ENCODE measurements at places on chromosomes 1 and 21.

GRCh38 chr1:70495370-70495769 lies 84.3 kb downstream of the CTH start:
- peak; percentile 25 for DNase-seq

- DNase-seq = no peak
Measured at GRCh38 chr1:230919207-230919606, 50.9 kb upstream of the C1orf198 start.

DNA sequence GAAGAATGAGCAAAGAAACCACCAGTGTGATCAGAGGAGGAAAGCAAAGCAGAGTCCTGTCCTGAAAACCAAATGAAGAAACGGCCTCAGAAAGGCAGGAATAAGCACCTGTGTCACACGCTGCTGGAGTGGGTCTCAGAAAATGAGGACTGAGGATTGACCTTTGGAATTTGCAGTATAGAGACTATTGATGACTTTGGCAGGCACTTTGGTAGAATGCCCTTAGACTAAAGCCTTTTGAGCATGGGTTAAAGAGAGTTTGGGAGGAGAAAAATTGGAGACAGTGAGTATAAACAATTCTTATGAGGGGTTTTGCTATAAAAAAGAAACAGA lies 43.2 kb downstream of the HENMT1 start:
- DNase-seq = no peak

DNA sequence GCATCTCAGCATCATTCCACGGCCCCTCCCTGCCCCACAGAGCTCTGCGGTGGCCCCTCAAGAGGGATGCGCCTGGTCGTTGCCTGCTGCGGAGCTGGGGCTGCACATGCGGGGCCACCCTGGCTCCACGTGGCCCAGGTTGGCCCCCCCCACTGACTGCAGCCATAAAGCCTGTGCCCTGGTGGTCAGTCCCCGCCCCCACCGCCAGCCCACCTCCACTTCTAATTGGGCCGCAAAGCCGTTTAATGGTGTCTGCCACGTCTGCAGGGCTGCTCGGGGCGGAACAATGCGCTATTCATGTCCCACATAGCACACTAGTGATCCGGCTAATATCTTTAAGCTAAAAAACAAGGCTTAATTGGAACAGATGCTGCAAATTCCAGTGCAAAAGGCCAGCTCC lies 33.5 kb upstream of the ACTRT2 start:
- no peak for DNase-seq

DNA sequence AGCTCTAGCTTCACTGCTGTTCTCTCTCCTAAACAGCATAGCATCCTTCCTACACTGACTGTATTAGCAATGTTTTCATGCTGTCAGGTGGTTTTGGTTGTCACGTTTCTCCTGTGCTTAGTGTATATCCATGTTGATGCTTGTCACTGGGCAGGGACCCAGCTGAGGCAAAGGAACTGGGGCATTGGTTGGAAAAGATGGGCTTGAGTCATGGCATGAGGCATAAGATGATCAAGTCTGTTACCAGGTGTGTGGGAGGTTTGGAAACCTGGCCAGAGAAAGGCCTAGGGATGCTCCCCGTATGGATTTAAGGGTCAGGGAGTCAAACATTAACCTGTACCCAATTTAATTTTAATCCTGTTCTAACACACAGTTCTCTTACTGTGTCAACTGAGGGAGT lies 69.6 kb downstream of the OSBPL9 start:
- no peak for DNase-seq

GRCh38 chr21:26170471-26171257 lies at the start of gene APP:
Gene APP (minus strand): TSS chr21:26170770. CDS start chr21:26170620, 150 bp downstream.
- peak; percentile 75 for DNase-seq

DNA sequence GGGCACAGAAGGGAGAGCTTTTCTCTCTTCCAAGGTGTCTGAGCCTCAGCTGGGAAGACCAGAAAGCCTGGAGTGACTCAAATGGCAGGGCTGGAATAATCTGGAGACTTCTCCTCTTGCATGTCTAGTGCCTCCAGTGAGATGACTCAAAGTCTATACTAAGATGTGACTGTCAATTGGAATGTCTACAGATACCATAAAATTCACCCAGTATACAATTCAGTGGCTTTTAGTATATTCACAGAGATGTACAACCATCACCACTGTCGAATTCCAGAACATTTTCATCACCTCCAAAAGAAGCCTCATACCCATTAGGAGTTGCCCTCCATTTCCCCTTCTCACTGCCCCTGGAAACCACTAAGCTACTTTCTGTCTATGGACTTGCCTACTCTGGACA lies 47.9 kb upstream of the CNN3 start:
- DNase-seq = no peak

- DNase-seq = no peak
Measured at GRCh38 chr1:39842030-39842678, 41.1 kb downstream of the TRIT1 start.

DNA sequence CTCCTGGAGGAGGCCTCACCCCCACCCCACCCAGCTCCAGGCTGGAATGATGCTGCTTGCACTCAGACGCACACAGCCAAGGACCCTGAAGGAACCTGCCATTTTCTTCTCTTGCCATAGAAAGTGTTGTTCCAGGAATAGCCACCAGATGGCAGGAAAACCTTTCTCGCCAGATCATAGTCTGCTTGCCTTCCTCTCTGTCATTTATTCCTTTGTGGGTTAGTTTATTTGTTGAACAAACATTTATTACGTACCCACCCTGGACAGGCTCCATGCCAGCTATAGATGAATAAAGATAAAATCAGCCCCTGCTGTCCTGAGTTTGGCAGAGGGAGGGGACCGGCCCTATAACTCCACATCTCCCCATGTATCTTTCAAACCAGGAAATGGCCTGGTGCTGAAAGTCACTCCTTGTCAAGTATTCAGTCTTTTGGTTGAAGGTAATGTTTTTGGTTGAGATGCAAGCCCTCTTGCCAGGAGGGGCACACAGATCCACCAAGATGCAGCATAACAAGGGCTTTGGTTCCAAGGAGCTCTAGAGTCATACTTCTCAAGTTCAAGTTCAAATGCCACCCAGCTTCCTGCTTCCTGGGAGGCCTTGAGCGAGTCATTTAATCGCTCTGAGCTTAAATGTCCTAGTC lies 7.0 kb upstream of the KCNC4 start:
- DNase-seq = peak; percentile 69

DNA sequence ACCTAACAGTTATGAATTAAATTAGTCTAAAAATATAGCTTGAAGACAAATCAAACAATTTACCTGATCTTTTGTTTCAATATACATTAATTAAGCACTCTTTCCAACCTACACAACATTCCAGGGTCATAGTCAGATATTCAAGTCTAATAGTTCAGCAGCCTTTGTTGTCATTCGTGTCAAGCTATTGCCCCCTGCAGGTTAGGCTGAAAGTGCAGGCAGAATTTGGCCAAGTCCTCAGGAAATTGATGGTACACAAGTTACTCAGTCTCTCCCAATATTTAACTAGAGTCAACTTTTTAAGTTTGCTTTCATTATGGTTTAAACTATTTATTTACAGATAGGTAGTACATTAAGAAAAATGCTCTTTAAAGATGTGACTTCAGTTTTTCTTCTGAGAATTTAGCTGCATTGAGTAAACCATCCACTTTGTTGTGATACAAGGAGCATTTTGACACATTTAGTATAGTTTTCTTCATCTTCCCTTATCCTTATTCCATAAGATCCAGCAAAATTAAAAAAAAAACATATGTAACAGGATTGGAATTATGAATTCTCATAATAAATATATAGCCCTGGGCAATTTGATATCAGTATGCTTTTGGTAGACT lies 130.3 kb upstream of the DPYD start:
- DNase-seq = peak; percentile 79

DNA sequence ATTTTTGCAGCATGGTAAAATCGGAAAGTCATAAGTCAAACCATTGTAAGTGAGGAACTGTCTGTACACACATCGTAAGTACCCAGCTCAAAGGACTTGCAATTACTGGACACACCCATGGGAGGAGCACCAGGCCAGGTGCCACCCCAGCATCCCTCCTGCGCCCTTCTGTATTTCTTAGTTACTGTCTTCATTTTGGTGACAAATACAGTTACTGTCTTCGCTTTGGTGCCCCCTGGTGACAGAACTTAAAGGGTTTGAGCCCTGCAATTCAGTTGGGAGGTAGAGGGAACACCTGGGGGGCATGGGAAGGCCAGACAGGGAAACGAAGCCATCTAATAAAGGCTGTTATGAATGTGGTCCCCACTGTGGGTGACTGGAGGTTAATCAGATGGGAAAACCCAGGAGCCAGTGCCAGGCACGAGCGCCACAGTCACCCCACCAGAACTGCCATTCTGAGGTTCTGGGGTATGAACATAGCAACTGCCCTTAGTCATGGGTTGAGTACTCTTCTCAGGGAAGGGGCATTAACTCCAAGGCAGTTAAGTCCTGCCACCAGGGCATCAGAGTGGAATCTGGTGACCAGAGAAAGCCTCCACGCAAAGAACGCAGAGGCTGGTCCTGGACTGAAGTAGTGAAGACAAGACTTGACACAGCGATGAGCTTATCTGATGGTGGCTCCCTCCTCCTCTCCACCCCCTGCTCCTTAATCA lies 612.9 kb downstream of the PTPRU start:
- DNase-seq = peak; percentile 45

- no peak for DNase-seq
Measured at GRCh38 chr1:41015897-41016470, 5.5 kb downstream of the SLFNL1 start.

GRCh38 chr1:178931858-178932551 lies 61.1 kb upstream of the ANGPTL1 start:
- no peak for DNase-seq

DNA sequence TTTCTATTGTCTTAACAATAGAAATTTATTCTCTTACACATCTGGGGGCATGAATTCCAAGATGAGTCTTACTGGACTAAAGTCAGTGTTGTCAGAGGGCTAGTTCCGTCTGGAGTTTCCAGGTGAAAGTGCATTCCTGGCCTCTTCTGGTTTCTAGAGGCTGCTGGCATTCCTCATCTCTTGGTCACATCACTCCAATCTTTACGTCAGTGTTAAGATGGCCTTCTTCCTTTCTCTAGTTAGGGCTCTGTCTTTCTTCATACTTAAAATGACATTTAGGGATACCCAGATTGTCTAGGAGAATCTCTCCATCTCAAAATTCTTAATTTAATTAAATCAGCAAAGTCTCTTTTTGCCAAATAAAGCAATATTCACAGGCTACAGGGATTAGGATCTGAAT lies 13.3 kb upstream of the PDC start:
- no peak for DNase-seq

DNA sequence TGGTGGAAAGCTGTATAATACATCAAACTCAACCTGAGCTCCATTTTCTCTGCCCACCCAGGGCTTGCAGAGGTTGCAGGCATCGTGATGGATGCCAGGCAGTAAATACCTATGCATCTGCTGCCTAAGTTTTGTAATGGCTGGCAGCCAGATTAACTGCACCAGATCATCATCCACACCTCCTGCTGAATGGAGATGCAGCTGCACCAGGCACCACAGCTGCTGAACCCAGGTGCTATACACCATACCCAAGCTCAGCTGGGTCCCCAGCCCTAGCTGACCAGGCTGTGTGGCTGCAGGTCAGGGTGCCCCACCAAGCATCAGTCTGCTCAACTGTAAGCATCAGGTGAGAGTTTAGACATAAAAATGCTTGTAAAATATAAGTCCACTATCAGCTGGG lies 6.7 kb upstream of the SNAPIN start:
- DNase-seq = no peak

GRCh38 chr1:17550729-17551584 lies 11.5 kb downstream of the ARHGEF10L start:
- DNase-seq = peak; percentile 73

DNA sequence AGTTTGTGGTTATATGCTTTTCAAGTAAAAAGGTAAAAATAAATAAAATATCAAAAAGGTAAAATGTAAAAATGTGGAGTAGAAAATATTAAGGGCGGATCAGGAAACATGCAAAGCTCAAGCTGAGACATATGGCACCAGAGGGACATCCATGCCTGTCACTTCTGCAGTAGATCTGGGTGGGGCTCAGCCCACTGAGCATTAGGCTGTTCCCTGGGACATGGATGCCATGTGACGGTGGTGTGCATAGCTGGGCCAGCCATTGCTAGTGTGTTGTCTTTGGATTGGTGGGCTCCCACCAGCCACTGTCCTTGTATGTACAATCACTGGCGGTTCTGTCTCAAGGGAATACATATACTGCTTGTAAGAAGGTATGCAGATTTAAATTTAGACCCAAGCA lies 3.0 kb downstream of the TTC13 start:
- peak; percentile 3 for DNase-seq

GRCh38 chr1:198798923-198799386 lies 160.1 kb downstream of the PTPRC start:
- DNase-seq = no peak

- DNase-seq = no peak
Measured at GRCh38 chr1:225479996-225480720, 52.3 kb upstream of the LBR start.

DNA sequence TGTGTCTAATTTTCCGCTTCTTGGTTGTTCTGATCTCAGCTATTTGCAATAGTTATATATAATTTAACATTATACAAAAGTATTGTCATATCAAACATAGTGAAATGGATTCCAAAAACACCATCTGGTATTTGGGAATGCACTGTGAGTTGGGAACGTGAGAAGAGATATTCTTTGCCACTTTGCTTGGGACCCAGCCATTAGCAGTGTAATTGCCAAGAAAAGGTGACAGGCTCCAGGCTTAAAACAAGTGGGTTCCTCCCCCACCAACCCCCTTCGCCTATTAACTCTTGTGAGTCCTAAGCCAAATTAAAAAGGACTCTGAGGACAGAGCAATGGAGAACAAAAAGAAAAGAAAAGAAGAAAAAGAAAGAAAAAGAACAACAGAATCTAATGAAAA lies 186.7 kb upstream of the NFIA start:
- DNase-seq = peak; percentile 95

DNA sequence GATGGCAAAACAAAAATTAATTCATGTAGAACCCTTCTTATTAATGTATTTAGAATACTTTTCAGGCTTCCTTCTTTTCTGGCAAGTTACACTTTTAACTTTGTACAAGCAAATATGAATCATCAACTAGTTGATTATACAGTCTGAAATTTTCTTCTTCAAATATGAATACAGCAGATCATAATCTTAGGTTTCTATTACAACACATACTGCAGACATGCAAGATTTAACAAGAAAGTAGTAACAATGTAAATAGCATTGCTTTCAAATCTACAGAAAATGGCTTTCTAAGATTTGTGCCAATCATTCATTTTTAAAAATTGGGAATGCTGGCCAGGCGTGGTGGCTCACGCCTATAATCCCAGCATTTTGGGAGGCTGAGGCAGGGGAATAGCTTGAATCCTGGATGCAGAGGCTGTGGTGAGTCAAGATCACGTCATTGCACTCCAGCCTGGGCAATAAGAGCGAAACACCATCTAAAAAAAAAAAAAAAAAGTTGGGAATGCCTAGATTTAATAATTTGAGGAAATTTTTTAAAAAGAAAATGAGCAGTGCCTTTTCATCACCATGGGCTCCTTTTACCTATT lies 68.4 kb upstream of the DPYD start:
- DNase-seq = no peak

DNA sequence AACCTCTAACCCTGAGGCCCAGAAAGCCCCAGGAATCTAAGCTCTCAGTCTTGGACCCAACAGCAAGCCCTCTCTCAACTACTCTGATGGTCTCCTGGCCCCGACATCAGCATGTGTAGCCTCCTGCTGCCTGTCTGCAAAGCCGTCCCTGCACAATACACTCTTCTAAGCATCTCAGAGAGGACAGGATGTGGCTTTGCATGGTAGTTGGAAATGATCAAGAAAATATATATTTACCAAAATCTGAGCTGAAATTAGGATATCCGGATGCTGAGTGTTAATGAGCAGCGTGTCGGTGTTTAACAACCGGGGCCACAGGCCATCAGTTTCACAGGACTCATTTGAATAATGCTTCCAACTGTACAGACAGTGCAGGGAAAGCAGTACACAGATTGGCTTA lies 59.1 kb upstream of the SIM2 start:
- DNase-seq = peak; percentile 19
